ENCODE measurements at places on chromosomes 6 and 20.

DNA sequence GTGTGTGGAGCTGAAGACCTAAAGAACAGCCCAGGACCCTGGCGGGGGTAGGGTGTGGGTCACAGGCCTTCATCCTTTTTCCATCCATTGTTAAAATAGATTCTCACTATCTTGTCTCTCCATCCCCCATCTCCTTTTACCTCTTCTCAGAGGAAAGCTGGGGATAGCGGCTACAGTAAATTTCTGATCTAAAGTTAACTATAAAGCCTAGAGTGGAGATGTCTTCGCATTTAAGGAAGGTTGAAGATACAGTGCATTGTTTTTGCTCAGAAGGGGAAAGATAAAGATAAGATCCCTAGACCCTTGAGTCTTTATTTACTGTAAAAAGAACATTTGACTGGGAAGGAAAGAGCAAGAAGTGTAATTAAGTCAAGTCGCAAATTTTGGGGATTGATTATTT lies 8.6 kb downstream of the FOXA2 start:
- DNase-seq, result no peak

GRCh38 chr20:1034415-1034789 lies 32.3 kb upstream of the RSPO4 start:
- no peak for DNase-seq

DNA sequence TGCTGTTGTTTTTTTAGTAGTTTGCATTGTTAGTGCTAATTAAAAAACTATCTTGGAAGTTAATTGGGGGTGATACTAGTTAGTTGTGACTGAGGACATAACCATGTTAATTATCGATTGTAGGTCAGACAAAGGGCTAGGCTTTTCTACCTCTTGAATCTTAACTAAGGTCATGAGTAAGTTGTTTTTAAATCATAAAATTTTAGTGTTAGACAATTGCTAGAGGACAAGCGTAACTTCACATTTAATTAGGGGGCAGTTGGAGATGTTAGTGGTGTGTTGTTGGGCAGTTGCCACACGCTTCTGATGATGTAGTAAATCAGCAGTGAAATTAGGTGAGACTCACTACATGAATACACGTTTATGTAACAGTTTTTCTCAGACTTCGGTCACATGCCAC lies 619.1 kb upstream of the FLRT3 start:
- DNase-seq, result no peak

DNA sequence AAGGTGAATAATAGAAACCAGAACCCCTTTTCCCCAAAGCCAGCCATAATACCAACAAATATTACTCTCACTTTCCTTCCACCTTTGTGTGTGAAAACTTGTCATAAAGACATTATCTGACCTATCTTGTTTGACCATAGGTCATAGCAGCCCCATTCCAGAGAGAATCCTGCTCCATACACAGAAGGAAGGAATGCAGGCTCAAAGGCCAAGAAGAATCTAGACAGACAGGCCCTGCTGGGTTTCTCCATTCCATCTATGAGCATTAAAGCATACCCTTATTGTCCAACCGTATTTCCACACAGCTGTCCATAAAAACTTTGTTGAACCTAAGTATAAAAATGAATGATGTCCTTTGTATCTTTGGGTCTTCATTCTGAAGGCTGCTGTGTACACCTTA lies 40.7 kb upstream of the KCNK5 start:
- DNase-seq, result no peak

DNA sequence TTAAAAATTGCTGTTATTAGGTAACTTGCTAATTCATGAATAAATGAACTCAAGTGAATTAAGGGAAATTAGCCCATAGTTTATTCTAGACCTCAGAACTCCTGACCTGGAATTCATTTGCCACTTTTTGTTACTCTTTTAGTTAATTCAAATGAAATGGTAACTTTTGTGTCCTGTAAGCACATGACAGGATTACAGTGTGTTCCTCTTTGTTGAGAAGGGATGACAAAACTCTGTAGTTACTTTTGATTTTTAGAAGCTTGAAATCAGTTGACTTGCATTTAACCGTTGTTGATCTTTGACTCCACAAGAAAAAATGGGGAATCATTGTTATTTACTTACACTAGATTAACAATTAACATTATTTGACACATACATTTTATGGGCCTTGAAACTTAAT lies 6.2 kb downstream of the SLC9A8 start:
- no peak for DNase-seq

DNA sequence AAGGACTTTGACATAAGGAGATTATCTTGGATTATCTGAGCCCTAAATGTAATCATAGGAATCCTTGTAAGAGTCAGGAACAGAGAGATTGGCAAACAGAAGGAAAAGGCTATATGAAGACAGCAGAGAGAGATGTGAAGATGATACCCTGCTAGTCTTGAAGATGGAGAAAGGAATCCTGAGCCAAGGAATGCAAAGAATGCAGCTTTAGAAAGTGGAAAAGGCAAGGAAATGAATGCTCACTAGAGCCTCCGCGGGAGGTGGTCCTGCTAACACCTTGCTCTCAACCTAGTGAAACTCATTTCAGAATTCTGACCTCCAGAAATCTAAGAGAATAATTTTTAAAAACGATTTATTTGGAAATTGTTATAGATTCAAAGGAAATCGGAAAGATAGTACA lies 117.1 kb downstream of the TBXT start:
- DNase-seq, result no peak

DNA sequence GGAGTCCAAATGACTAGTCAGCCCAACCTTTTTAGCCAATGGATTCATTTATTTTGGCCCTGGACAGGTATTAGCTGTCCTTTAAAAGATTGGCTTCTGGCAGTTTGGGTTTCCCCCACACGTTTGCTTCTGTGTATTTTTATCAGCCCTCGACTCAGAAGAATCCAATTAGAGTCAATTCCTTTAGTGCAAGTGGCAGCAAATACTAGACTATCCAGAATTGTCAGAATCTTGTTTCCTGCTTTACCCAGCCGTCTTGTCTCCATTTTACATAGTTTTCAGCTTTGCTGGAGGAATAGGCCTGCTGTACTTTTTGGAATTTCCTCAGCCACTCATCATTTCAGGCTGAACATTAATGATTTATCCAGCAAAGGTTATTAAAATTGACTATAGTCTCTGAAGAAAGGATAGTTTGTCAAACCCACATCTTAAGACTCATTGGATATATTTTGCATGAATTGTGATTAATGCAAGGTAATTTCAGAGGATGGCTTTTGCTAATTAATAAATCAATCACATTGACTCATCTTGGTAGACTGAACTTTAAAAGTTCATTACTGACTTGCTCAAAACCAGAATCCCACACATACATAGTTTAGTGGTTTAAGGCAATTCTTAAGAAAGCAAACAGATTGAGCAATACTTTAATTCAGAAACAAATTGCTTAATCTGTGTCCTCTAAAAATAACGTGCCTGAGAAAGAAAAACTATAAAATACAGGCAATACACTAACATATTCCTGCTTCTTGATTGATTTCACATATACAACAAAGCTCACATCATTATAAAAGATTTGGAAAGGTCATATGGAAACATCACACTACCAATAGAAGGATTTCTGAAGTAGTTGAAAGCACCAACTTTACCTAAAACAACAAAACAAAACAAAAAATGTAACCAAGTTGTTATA lies 62.9 kb upstream of the ZNF217 start:
- no peak for DNase-seq

GRCh38 chr6:169224716-169225115 lies 28.9 kb downstream of the THBS2 start:
- DNase-seq, result no peak

DNA sequence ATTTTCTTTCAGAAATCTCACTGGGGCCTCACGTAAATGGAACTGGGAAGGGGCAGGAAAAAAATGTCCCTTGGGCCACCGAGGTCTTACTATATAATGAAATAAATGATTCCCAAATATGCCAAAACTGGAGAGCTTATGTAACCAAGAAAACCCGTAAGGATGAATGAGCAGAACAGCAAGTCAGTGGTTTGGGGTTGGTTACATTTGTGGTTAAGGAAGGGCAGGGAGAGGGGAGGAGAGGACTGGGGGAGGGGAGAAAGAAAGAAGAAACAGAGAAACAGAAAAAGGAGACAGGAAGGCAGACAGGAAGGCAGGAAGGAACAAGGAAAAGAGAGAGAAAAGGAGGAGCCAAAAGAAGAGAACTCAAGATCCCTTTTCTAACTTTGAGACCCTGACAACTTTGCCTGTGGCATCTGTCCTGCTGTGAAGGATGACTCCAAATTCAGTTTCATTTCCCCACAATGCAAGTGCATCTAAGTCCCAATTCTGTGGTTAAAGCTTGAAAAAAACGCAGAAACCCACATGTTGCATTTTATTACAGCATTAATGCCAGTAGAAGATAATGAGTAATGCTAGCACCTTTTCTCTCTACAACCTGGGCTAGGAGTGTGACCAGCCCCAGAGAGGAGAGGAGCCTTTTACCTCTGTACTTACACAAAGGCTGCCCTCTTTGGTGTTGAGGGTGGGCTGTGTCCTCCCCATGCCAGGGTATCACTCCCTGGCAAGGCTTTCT lies 10.8 kb upstream of the ARMC2 start:
- DNase-seq, result no peak

DNA sequence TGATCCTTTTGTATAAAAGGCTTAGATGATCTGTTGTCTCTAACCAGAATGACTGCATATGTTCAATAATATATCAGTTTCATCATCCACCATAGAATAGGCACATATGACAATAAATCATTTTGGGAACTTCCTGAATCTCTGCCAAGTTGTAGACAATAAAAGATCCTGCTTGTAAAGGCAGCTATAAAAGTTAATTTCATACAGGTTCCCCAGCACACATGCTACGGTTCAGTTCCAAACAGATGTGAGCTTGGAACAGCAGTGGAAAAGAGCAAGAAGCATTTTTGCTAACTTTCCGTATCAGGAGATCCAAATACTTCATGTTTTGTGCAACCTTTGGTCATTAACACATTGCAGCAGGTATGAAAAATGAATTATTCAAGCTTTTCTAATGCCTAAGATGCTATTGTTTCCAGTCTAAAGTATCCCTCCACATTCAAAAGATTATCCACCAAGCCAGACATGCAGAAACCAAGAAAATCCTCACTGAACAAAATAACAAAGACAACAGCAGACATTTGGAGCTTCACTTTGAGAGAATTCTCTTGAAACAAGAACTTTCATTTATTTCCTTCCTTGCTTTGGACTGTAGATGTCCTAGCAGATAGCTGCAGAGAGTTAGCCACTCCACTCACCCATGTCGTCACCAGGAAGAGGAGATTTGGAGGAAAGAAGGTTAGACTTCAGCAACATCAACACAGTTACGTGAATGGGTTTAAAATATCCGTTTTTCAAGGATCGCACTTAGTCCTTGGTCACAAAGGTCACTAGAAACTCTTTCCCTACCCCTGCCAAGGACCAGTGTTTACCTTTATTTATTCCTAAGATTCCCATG lies 453.5 kb upstream of the JARID2 start:
- DNase-seq, result no peak
